Stimulated activated CD4-positive, alpha-beta T cell treated with anti-CD3 and anti-CD28 coated beads, Interleukin-2, amount 100 ng/mL, for 48 hours (primary cell): ENCODE measurements at places on chromosomes 6 and 20.

DNA sequence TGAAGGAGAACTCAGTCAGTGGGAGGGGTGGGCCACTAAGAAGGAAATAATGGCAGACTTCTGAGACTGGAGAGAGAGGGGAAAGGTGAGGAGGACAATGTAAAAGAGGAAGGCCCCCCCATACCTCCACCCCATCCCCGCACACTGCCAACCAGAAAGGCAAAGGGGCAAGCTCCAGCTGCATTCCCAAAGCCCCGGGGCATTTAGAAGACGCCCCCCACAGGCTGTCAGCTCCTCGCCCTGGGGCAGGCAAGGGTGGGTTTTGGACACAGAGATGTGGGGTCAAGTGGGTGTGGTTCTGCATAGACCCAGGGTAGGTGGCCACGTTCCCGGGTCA, 20.8 kb upstream of the SLC22A7 start:
- DNase-seq: no peak

GRCh38 chr20:61026173-61026572, 225.9 kb upstream of the CDH4 start:
- no peak for DNase-seq

- DNase-seq: no peak
These were observed 104.7 kb upstream of the SGK1 start for GRCh38 chr6:134422426-134423231.

DNA sequence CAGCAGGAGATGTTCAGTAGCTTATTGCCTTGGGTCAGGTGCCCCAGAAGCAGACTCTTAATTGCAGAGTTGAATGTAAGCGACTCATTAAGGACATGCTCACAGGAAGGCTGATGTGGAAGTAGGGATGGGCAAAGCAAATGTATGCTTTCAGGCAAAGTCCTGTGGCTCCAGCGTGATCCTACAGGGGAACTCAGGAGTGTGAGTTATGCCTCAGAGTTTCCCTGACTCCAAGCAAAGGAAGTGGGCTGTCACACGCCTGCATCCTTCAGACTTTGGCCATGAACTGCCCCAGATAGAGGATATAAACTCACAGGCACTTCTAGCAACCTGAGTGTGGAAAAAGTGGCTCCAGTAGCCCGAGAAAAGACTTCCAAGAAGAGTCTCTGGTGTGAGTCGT, 64.9 kb upstream of the ZNF133 start:
- DNase-seq: no peak

DNA sequence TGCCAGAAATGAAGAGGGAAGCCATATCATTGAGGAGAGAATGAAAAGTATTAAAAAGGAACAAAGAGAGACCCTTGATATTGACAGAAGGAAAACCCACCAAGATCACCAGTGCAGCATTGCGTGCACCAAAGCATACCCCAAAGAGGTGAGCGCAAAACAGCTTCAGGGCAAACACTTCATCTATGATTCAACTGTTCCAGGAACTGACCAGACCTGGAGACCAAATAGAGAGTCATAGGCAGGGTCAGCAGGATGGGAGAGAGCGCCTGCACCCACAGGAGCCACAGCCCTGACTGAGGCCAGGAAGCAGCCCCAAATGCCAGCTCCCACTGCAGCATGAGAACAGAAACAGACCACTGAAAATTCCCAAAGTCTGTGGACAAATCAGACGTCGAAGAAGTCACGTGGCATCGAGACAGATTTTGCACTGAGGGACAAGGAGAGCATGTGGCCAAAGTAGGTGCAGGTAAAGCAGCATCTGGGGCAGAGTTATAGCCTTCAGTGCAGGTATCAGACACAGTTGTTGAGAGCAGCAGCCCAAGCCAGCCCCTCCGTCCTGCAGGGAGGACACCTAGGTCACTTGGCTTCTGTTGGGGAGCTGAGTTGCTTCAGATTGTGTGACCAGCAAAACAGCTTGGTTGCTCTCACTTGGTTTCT, 29.3 kb downstream of the CHRNA4 start:
- DNase-seq: no peak

- peak; percentile 82 for DNase-seq
These were observed 2.2 kb upstream of the APMAP start for GRCh38 chr20:24994470-24995368.

- DNase-seq: no peak
These were observed 20.8 kb downstream of the RALGAPA2 start for GRCh38 chr20:20691477-20692235.

DNA sequence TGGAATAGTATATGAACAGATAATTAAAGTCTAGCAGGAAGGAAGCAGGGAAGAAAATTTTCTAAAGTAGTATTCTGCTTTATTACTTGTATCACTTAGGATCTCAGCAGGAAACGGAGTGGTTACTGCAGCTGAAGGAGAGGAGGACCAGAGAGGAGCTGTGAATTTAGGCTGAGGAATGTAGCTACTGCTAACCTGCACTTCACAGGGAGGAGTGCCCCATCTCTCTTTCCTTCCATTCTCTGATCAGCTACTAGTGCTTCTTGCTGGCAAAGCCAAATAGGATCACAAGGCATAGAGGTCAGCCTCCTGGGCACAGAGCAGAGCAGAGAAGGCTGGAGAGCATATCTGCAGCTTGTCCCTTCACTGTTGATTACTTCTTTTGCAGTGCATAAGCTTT, 205.3 kb upstream of the ASCC3 start:
- no peak for DNase-seq

GRCh38 chr20:56343861-56344381, 14.9 kb upstream of the FAM210B start:
- peak; percentile 39 for DNase-seq

DNA sequence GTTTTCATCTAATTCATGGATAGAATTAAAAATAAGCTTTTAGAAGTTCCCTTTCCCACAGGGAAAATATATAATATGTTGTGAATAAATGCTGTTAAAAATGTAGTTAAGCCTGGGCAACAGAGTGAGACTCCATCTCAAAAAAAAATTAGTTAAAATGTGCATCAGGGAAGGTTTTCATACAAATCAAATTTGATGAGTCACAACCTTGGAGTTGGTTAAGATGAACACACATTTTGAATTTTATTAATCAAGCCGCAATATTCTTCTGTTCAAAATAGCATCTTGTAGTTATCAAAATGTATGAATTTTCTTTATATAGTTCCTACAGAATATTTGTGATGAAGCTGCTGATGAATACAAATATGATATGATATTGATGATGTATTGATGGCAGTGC, 30.9 kb upstream of the SERPINB9 start:
- DNase-seq: no peak

DNA sequence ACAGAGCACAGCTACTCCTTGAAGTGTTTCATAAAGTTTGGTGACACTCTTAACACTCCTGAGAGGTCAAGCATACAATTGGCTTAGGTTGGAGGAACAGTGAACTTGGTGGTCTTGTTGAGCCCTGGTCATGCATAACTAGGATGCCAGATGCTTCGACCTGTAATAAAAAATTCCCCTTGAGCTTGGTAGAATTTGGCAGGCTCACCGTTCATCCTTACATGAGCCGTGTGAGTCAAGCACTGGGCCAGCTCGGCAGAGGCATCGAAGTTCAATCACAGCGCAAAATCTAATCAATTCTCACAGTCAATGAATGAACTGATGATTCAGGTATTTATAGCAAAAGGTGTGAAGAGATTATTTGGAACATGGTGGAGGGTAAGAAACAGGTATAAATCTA, 33.7 kb downstream of the CYP24A1 start:
- DNase-seq: no peak

GRCh38 chr20:57491373-57491772, 33.6 kb downstream of the CTCFL start:
- no peak for DNase-seq

DNA sequence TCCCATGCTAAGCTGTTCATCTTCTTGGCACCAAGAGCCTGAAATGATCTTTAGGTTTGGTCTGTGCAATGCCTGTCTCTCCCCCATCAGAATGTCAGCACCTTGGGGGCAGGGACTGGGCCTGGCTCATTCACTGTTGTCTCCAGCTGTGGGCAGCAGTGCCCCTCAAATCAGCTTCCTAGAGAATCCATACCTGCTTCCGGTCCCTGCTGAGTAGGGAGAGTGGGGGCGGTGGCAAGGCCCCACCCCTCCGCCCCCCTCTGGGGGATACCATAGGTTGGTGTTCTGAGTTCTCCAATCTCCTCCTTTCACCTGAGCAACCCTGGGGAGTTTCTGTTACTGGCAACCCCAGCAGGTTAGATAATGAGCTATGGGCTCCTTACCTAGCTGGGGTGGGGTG, 19.2 kb upstream of the SPDEF start:
- DNase-seq: no peak

- peak; percentile 13 for DNase-seq
These were observed 414.0 kb downstream of the GJA1 start for GRCh38 chr6:121849477-121849876.

DNA sequence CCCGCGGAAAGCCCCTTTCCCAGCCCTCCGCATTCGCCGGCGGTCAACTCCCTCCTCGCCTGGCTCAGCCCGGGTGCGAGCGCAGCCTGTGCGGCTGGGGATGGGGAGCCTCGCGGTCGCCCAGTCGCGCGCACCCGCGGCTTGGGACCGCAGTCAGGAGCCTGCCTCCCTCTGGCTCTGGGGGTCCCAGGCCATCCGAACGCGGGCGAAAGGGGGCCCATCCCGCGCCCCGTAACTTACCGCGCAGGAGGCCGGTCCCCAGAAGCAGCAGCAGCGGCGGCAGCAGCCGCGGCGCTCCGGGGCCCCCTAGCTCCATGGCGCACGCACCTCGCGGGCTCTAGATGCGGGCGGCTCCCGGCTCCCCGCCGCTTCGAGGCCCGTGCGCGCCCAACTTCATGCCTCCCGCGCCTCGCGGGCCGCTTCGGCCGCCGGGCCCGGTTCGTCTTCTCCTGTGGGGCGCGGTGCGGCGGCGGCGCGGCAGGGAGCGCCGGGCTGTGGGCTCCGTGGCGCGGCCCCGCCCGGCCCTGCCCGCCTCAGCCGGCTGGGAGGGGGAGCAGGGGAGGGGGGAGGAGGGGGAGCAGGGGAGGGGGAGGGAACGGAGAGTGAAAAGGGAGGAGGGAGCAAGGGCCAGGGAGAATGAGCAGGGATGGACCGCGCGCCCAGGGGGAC, at the start of gene CHRNA4:
Gene CHRNA4 (minus strand): TSS at position 500 of the 669 bp plus-strand sequence. CDS start 184 bp downstream, at position 316.
- no peak for DNase-seq

GRCh38 chr20:59645761-59646171, 41.4 kb downstream of the PHACTR3 start:
- no peak for DNase-seq

DNA sequence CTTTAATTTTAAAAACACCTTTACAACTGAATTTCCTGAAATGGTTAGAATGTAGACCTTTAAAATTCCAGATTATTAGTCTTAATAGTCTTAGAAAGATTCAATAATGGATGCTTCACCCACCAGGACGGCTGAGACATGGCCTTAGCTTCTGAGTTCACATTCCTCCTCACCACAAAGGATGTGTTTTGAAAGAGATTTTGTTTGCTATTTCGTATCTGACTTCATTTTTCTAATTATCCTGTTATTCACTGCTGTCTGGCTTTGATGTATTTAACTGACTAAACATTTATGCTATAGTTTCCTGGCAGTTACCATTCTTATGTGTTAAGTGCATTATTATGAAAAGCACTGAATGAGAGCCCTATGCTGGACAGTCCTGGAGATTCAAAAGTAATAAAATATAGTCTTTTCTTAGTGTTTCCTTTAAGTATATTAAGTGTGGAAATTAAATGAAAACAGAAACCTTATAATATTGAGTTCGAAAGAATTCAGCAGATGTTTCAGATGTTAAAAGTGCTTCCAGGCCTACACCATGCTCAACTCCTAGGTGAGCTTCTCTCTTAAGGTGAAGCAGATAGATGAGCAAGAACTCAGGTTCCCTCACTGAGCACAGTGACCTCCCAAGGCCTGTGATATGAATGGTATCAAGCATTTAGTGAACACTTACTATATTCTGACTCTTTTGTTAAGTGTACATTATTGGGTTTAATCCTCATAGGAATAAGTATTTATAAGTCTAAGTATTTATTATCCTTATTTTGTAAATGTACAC, 40.3 kb downstream of the MAP3K4 start:
- no peak for DNase-seq

GRCh38 chr6:34288581-34288980, 39.8 kb upstream of the SMIM29 start:
- DNase-seq: no peak

DNA sequence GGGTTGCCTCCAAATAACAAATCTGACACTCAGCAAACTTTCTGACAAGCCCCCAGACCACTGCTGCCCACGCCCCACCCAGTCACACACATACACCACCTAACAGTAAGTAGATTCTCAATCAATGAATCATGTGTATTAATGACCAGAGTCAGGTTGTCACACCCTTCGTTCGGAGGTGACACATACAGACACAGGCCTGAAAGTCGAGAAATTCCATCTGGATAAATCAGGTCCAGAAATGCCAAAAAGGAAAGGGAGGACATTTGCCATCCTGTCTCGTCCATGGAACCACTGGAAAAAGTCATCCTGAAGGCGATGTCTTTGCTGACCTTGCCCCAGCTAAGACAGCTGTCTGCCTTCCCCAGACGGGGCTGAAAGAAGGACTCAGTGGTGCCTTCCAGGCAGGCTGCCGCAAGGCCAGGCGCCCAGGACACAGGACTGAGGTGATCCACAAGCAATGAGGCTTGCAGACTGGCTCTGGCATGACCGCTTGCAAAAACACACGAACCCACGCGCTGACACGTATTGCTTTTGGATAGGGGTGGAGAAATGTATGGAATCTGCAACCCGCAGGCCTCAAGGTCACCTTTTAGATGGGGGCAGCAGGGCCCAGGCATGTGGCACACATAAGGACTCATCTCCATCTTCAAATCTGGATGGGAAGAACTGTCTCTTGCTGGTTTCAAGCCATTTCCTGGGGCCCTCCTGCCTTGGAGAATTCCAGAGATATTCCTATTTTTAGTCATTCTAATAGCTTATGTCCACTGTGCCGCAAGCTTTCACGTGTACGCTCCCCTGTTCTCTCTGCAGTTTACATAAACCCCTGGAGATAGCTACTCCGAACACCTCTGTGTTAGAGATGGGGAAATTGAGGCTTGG, 9.0 kb downstream of the NFATC2 start:
- no peak for DNase-seq

DNA sequence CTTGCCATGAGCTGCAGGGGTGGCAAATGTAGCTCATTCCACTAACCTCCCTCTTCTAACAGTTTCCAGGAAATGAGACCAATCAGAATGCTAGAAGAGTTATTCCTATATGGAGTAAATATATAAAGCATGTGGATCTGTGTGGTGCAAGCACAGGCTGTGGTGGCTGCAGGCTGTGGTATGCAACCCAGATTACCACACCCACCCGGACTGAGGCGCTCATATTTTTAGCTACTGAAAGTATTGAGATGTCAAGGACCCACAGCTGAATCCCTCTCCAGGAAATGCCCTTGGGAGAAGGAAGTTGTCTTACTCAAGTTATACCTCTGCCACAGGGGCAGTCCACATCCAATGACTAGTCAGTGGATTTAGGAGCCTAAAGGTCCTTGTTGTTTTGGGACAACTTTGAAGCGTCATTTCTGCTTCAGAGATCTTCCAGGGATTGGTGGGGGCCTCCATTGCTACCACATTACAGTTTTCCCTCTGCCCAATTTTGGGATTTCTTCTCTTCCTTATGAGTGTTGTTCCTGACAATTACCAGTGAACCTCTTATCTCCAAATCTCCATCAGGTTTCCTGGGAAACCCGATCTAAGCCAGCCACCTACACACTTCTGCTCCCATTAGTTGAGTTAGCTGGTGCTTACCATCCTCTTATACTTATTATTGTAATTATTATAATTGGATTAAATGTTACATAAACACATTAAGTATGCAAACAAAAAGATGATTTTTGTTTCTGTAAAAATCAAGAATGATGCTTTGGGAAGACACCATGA, 12.1 kb upstream of the REPS1 start:
- no peak for DNase-seq
